ENCODE measurements at places on chromosomes 12 and 14.

DNA sequence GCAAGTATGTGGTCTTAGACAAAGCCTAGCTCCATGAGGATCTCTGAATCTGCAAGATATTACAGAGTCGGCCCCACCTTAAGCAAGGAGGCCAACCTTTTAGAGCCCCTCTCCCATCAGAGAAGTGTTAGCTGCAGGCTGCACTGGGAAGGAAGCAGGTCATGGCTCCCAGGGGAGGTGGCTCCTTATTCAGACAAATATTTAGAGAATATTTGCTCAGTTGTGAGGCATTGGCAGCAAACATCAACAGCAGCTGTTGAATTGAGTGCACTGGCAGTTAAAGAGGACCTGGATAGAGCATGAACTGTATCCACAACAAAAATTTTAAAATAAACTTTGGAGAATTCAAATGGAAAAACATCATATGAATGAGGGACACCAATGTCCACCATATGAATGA lies 44.7 kb downstream of the FSCB start:
- DNase-seq: no peak

- no peak for DNase-seq
Observed at GRCh38 chr12:109538191-109538863, 35.0 kb downstream of the MMAB start.

GRCh38 chr12:26748412-26748740 lies 84.6 kb downstream of the ITPR2 start:
- no peak for DNase-seq

- DNase-seq: no peak
Observed at GRCh38 chr12:69354556-69355187, 4.9 kb upstream of the YEATS4 start.

DNA sequence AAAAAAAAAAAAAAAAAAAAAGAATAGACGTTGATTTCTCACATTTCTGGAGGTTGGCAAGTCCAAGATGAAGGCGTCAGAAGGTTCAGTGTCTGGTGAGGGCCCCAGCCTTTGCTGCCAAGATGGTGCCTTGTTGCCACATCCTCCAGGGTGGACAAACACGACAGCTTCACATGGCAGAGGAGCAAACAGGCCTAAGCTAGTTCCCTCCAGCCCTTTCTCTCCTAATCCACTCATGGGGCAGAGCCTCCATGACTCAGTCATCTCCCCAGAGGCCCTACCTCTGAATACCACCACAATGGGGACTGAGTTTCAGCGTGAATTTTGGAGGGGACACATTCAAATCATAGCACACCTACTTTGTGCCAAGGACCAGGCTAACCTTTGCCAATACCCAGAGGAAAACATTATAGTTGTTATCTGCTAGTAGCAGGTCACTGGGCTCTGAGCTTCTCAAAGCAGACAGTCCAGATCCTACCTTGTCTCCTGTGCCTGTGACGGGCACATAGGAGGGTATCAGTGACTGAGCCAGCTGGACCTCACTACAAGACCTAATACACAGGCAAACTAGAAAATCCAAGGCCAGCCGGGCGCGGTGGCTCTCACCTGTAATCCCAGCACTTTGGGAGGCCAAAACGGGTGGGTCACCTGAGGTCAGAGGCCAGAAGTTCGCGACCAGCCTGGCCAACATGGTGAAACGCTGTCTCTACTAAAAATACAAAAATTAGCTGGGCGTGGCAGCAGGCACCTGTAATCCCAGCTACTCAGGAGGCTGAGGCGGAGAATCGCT lies 10.5 kb upstream of the BCL11B start:
- DNase-seq: no peak

GRCh38 chr14:104643306-104643705 lies 38.7 kb upstream of the TMEM179 start:
- DNase-seq: no peak

DNA sequence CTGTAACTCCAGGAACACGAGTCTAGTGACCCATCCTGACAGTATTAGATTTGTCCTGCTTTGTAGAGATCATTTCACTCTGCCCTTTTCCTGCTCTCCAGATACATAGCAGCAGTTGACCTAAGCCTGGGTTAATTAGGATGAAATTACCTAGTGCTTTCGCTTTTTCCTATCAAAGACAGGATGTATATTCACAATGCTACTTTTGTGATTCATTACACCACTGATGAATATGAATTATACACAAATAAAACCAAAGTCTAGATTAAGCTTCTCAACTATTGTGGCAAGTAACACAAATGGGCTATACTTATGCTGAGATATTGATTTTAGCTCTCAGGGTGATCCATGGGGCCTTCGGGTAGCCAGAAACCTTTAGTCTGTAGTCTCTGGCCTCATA lies 17.9 kb downstream of the CERS5 start:
- DNase-seq: no peak

- DNase-seq: peak; percentile 68
Observed at GRCh38 chr14:51527073-51527472, 124.6 kb upstream of the FRMD6 start.

GRCh38 chr14:54300881-54301280 lies 95.9 kb upstream of the CDKN3 start:
- no peak for DNase-seq

DNA sequence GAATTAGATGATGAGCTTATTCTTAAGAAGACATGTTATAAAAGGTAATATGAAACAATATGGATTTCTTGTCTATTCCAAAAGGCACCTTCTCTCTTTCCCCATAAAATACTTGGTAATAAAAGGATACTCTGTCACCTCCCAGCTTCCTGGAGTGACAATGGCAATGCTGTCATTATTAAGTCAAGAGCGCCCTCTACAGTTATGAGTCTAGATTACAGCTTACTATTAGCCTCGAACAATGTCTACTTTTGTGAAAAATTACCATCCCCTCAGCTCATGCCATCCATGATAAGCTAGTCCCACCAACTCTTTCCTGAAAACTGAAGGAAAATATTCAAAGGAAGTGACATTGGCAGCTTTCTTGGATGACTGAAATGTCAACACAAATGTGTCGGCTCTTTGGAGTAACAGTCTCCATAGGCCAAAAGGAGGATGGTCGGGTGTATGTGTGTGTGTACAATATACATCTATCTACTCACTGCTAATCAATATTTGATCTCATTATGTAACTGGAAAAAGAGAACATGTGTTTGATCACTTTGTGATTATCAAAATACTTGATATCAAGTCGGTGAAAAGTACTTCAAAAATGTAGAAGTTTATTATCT lies 48.7 kb upstream of the CDKN3 start:
- DNase-seq: peak; percentile 45
